Liver (tissue), 10 donors: ENCODE measurements at places on chromosomes 3 and 15. TPM values are rescaled to one million over a fixed set of nuclear protein-coding genes. Genes with fewer than 3 reads are reported as not detected.

DNA sequence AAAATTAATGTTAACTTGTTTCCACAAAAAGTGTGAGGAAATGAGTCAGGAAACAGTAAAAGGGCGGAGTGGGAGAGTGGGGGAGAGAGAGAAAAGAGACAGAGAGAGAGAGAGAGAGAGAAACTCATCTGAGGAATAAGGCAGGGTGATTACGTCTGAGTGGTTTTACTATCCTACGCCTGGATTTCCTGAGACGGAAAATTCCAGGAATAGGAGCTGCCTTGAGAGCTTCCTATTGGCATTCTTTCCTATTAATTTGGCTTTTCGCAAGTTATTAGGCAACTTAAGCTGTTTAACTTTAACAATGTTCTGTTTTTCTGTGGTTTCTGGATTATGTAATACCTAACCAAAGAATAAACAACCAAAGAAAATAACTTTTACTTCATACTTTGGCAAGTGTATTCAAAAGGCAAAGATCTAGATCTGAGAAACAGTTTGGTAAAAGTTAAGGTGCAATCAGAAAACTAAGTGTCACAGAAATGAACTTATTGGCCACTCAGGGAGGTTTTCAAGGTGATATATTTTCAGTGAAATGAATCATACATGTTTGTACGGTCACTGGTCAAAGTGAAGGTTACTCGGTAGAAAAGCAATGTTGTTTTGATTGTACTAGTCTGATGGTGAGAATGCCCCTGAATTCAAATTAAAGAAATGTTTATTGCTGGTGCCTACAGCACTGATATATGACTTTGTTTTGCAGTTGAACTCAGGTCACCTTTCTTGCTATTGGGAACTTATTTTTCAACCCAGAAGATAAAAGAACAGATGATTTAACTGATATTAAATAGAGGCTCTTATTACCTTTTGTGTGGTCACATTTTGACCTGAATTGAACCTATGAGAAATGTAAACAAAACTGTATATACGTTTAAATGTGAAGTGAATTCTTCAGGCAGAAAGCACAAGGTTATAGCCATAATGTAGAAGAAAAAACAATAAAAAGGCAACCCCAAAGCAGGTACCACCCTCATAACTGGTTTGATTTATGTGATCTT lies 39.9 kb upstream of the TNFSF10 start:
- no peak for DNase-seq

GRCh38 chr3:44055951-44056350 lies 185.7 kb upstream of the TOPAZ1 start:
- no peak for DNase-seq

DNA sequence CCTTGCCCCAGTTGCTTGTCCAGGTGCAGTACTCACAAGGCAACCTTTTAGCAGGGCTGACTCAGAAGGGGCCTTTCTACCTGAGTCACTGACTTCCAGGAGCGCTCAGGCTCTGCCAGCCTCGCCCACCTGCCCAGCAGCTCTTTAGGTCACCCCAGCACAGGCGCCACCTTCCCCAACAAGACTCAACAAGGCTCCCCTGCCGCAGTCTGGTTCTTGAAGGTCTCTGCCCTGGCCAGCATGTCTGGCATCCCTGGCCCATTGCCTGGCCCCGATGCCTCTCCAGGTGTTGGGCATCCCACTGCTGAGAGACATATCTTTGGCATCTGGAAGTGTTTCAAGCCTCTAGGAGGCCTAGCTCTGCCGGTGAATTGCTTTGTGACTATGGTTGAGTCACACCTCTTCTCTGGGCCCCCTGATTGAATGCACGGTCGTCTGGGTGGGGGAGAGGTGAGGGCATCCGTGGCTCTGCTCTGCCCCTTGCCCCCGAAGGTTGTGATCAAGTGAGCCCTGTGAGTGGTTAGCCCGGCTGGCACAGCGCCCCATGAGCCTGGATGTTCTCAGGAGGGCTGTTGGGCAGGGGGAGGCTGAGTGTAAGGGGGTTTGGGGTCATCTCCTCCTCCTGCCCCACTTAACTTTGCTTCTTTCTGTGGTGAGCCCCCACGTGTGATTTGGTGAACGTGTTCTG lies 21.6 kb downstream of the SNX33 start:
- no peak for DNase-seq

DNA sequence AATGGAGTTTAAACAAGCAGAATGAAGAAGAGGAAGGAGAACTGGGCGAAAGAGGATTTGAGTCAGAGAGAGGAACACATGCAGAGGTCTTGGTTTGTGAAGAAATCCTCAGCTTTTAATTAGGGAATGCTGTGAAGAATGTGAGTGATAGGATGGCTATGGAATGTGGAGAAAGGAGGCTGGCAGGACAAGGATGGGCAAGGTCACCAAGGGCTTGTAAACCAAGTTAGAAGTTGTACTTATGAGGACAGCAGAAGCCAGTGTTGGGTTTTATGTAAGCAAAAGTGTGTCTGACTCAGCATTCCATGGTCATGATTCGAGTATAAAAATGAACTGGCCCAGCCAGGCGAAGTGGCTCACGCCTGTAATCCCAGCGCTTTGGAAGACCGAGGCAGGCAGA lies 60.0 kb upstream of the IL12A start:
- DNase-seq, result no peak

GRCh38 chr3:87313641-87314040 lies 37.3 kb upstream of the POU1F1 start:
- DNase-seq, result no peak

- no peak for DNase-seq
Observed at GRCh38 chr15:98715401-98715800, 67.1 kb downstream of the IGF1R start.

DNA sequence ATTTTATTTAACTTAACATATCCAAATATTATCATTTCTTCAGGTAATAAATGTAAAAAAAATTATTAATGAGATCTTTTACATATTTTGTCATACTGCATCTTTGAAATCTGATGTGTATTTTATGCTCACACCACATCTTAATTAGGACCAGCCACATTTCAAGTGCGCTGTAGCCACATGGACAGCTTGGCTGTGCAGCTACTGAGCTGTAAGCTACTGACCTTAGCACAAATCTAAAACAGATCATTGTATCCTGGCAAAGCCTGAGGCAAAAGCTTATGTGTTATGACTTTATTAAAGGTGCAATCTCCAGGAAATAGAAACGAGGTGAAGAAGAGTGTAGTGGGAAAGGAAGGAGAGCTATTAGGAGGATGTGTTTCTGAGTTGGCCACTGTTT lies 126.7 kb upstream of the UBE2E2 start:
- no peak for DNase-seq

Gene GOLGA8T
- total RNA-seq, result 0.08 TPM

Gene SEMA4B
- 38.8 TPM for total RNA-seq
